ENCODE measurements at places on chromosomes 6 and 20.

GRCh38 chr6:57469072-57469471 is 151.6 kb downstream of the PRIM2 start:
- DNase-seq, result no peak

- no peak for DNase-seq
Observed at GRCh38 chr6:136506124-136506799, 44.0 kb downstream of the MAP7 start.

GRCh38 chr6:12419631-12420272 is 129.6 kb downstream of the EDN1 start:
- no peak for DNase-seq

- no peak for DNase-seq
Observed at GRCh38 chr6:86079938-86080337, 437.3 kb upstream of the SYNCRIP start.

DNA sequence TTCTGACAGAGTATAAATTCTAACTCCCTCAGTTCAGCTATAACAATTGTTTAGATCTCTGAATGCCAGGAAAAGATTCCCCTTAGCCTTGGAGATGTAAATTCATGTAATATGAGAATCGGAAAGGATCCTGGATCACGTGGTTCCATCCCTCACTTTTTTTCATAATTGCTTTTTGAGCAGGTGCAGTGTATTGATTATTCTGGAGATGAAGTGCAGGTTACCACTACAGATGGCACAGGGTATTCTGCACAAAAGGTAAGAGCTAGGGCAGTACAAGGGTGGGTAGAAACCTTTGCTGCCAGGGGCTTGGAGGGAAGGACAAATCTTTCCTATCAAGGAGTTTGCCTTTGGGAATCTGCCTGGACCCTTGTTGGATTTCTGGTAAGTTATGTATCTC is 52.7 kb downstream of the KDM1B start:
- DNase-seq, result no peak

GRCh38 chr20:52143277-52143676 is 48.3 kb downstream of the ZFP64 start:
- no peak for DNase-seq

GRCh38 chr20:23628402-23629016 is 9.2 kb downstream of the CST3 start:
- no peak for DNase-seq

DNA sequence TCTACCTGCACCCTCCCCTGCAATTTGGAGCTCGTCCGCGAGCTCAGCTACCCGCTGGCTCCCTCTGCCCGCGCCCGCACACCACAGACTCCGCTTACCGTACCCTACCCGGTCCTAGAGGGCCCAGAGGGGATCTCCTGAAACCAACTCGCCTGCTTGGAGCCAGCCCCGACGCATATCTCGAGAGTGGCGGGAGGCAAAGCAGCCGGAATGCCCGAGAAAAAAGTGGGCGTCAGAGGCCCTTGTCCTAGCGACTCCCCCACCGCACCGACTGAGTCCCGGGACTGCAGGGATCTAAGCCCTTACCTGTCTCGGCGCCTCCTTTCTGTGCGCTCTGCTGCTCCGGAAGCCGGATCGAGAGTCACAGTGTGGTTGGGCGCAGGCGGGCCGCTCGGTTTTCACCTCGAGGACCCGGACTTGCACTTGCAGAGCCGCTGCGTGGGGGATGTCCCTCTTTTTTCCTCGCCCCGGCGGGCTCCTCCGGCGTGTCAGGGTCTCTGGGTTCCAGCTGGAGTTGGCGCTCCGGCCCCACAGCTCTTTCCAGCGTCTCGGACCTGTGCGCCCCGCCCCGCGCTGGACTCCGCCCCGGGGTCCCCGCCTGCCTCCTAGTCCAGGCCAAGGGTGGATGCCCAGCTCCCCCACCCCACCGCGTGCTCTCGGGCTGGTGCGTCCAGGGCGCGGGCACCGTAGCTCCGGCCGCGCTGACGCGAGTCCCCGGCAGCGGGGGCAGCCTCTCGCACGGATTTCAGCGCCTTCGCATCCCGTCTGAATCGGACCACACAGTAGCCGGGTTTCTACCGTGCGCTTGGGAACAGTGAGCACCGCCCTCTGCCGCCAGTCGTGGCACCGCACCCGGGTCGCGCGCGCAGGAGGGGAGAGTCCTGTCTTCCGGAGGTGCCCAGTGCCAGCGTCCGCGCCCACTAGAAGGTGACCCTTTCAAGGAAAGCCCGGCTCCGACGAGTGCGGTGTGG is at the start of gene PROKR2:
Gene PROKR2 (minus strand): TSS at position 767 of the 971 bp plus-strand sequence. CDS start 2,585 bp downstream, outside the sequence.
- DNase-seq, result no peak

DNA sequence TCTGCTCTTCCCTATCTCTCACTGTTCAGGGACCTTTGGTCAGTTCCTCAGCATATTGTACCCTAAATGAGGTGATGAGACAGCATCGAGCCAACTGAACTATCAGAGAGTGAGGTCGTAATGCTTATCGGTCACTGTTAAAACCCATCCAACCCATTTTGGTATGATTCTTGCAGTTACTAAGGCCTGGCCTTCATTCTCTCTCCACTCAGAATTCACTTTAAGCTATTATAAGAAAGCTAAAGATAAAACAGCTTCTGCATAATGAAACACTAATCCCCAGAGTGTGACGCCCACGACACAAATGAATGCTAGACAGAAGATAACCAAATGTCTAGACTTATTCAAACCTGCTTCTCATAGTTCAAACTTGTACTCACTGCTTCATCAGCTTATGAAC is 175.8 kb downstream of the GMPR start:
- no peak for DNase-seq

DNA sequence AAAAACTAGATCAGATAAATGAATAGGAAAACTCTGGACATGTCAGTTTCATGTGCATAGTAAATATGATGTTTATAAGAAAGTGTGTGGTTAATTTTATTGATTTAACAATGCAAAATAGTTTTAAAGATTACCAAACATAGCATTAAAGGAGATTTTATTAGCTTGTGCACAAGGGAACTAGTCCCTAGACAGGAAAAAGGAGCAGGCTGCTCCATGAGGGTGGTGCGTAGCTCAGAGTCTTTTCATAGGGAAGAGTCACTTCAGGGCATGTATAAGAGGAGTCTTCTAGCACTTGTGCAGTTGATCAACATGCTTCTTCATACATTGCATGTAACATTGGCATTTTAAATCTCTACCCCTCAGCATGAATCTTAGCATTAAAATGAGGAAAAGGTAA is 835.8 kb downstream of the GRIK2 start:
- DNase-seq, result no peak

GRCh38 chr6:152267967-152268845 is 369.0 kb downstream of the SYNE1 start:
- DNase-seq, result no peak

- peak; percentile 1 for DNase-seq
Observed at GRCh38 chr6:143677891-143678791, at the start of gene PHACTR2. PHACTR2 (plus strand) TSS chr6:143677965; CDS start chr6:143678164, 199 bp downstream.

GRCh38 chr6:136676075-136676474 is 116.2 kb downstream of the MAP3K5 start:
- no peak for DNase-seq

DNA sequence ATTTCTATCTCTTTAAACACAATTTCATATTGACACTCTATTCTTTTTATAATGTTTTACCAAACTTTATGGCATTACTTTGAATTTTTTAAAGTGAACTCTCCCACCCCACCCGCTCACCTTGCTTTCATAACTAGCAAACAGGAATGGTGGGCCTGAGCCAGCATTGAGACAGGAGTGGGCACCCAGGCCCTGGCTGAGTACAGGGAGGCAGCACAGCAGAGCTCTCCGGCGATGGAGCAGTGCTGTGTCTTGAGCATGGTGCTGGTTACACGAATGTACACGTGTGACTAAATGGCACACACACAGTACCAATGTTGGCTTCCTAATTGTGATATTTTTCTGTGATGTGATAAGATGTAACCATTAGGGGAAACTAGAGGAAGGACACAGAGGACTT is 4.5 kb downstream of the CST11 start:
- no peak for DNase-seq

- no peak for DNase-seq
Observed at GRCh38 chr6:140018588-140018987, 644.1 kb upstream of the CITED2 start.

DNA sequence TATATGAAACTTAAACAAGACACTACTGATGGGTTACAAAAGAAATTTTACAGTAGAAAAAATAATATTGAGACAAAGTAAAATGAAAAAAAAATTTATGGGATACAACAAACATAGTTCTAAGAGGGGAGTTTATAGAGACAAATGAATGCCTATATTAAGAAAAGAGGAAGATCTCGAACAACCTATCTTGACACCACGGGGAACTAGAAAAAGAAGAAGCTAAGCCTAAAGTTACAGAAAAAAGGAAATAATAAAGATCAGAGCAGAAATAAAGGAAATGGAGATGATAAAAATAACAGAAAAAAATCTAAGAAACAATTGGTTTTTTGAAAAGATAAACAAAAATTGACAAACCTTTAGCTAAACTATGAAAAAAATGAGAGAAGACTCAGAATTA is 9.1 kb upstream of the ECHDC1 start:
- no peak for DNase-seq

- DNase-seq, result no peak
Observed at GRCh38 chr6:17349427-17349826, 44.0 kb upstream of the CAP2 start.

GRCh38 chr6:86148586-86148985 is 505.9 kb upstream of the SYNCRIP start:
- DNase-seq, result no peak

DNA sequence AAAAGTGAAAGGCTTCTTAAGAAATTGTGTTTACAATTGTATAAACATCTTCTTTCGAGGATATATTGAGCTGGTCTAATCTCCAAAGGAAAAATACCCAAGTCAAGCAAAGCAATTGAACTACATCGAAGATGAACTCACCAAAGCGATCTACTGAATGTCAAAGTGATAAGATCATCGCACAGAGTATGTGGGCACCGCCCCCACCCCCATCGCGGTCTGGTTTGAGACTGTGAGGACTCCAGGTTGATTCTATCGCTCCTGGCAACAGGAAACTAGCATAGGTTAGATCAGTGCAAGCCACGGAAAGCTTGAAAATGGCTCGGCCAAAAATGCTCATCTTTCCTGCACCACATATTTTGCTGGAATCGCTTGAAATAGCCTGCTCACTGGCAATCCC is 133.2 kb upstream of the RPS6KA2 start:
- peak; percentile 48 for DNase-seq

DNA sequence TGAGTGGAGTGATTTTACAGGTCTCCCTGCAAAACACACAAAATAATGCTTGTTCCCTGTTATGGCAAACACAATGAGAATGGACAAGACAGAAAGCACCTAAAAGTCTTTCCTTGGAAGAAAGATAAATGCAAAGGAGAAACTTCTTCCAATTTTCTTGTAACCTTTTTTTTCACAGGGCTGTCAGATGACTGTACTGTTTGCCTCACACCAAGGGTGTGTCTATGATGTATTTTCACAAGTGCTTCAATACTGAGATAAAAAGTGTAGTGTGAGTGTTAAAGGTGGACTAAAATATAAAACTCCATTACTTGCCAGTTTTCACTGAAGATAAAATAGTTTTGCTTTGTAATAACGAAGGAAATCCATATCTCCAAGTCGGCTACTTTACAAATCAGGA is 194.5 kb downstream of the CENPW start:
- DNase-seq, result no peak

DNA sequence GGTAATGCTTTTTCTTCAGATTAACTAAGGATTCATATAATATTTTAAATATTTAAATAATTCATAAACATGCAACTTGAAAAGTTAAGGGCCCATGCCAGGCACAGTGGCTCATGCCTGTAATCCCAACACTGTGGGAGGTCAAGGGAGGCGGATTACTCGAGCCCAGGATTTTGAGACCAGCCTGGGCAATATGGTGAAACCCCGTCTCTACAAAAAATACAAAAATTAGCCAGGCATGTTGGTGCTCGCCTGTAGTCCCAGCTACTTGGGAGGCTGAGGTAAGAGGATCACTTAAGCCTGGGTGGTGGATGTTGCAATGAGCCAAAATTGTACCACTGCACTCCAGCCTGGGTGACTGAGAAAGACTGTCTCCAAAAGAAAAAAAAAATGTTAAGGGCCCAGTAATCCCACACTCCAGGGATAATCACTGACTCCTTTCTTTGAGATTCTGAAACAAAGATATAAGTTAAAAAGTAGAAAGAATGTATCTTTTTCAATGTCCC is 7.9 kb upstream of the RIN2 start:
- DNase-seq, result no peak

DNA sequence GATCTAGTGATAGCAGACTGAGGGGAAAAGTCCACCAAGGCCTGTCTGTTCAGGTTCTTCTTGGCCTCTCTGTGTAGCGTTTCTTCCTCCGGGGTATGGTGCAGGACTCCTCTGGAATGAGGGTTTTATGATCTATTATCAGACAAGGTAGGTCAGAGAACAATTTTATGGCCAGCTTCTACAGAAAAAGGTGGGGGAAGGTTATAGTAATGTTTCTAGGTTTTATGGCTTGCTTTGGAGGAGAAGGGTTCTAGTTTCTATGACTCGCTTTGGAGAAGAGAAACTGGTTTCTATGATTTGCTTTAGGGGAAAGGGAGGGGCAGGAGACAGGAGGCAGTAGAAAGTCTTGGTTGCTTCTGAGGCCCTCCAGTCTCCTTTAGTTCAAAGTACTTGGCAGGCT is 144.8 kb upstream of the LAMA2 start:
- DNase-seq, result no peak

DNA sequence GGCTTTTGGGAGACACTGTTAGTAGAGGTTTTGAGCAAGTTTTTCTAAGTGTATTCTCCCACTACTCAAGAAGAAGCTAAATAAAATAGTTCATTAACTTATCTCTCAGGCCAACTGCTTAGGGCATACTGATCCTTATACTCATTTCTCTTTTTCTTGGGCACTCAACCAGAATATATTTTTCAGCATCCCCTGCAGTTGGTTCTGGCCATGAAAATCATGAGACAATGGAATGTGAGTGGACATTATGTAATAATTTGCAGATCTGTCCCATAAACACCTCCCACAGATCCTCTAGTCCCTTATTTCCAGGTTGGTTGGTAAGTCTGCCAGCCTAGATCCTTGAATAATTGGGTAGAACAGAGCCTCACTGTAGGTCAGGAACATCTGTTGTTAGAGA is 136.7 kb downstream of the AIG1 start:
- no peak for DNase-seq

DNA sequence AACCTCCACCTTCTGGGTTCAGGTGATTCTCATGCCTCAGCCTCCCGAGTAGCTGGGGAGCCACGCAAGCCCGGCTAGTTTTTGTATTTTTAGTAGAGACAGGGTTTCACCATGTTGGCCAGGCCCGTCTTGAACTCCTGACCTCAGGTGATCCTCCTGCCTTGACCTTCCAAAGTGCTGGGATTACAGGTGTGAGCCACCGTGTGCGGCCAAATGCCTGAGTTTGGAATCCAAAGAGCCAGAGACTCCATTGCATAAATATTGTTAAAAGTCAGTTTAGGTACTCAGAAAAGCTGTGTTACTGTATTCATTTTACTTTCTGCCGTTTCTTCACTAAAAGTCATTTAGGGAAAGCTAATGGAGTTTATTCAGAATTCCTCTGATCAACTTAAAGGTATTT is 137.3 kb downstream of the SULF2 start:
- no peak for DNase-seq

Data from activated CD8-positive, alpha-beta memory T cell treated with anti-CD3 and anti-CD28 coated beads for 1 hour (primary cell).